Stimulated activated CD8-positive, alpha-beta memory T cell treated with anti-CD3 and anti-CD28 coated beads, Interleukin-2, amount 100 ng/mL, for 1 hour (primary cell): ENCODE measurements at places on chromosomes 3 and 15.

GRCh38 chr3:8869613-8870012 is 93.7 kb downstream of the RAD18 start:
- no peak for DNase-seq

GRCh38 chr3:102614585-102614984 is 179.8 kb downstream of the ZPLD1 start:
- DNase-seq = no peak

- no peak for DNase-seq
Observed at GRCh38 chr3:127064391-127065137, 81.6 kb downstream of the PLXNA1 start.

GRCh38 chr3:51642462-51642861 is 28.6 kb upstream of the TEX264 start:
- DNase-seq = no peak

DNA sequence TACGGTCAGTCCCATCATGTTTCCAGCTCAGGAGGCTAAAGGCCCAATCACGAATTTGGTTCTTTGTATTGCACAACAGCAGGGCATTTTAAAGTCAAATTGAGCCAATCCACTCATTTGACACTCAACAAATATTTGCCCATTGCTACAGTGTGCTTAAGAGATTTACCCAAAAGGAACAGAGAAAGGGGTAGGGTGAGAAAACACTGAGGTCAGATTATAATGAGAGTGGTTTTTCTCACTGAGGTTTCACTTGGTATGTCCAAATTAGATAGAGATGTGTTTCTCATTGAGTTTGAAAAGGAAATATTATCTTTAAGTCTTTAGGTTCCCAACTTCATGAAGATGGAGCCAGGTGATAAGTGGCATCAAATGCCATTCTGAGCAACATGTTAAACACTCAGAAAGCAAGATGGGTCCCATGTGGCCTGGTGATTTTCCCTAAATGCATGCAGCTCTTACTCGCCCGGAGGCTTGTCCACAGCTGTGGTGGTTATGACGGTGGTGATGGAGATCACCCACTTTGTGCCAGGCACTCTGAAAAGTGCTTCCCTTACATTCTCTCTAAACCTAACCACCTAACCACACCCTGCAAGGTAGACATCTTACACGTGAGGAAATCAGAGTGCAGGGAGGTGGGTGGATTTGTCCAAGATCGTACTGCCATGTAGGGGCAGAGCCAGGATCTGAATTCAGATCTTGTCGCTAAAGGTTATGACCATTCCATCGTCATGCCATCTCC is 31.2 kb upstream of the USP3 start:
- DNase-seq = no peak

DNA sequence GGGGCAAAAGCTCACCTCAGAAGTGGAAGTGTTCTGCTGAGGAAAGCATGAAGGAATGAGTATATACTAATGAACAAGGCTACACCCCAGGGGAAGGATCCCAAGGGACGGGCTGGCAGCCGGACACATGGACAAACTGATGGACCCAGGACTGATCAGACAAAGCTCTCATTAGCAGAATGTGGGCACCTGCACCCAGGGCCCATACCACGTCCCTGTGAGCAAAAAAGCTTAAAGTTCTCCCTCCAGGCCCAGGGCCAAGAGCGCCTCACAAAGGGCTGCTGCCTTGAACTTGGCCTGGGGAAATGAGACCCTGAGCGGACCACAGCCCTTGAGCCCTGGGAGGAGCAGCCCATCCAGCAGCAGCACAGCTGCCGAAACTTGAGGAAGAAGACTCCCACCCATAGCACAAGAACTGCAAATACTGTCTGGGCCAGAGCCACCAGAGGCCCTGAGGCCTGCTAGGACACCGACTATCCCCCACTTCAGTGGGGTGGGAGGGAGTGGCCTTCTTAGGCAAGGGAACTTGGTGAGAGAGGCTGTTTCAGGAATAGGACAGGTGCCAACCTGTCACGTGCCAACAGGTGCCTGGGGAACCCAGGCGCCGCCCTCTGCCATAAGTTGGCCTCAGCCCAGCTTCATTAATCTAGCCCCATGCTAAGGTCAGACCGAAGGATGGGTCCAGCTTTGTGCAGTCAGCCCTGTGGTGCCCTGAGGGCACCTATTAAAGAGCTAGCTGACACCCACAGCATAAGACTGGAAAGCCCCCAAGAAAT is 2.3 kb upstream of the GMPPB start:
- no peak for DNase-seq

DNA sequence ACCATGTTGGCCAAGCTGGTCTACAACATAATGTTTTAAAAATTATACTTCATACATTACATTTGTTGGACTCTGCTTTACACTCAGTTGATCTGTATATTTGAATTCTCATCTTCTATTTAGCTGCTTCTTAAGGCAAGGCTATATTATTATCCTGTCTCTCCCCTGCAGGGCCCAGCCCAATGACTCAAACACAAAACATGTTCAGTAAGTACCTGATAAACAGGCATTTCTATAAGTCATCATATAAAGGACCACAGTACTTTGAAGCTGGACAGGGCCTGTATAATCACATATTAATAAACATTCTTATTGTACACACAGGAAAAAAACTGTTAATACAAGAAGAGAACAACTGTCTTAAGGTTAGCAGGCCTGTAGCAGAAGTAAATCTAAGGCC is 36.2 kb downstream of the NGLY1 start:
- no peak for DNase-seq
